WERI-Rb-1 (cell line): ENCODE measurements at places on chromosomes 5 and 9.

GRCh38 chr9:5670079-5670478 is 41.2 kb downstream of the RIC1 start:
- no peak for DNase-seq

- no peak for DNase-seq
Measured at GRCh38 chr5:80348171-80348570, 28.4 kb downstream of the SPZ1 start.

GRCh38 chr9:95317893-95318211 is 343 bp upstream of the FANCC start:
- no peak for DNase-seq

- peak; percentile 34 for DNase-seq
Measured at GRCh38 chr9:133275105-133276000, at the start of gene ABO. ABO (minus strand) TSS chr9:133275201.

DNA sequence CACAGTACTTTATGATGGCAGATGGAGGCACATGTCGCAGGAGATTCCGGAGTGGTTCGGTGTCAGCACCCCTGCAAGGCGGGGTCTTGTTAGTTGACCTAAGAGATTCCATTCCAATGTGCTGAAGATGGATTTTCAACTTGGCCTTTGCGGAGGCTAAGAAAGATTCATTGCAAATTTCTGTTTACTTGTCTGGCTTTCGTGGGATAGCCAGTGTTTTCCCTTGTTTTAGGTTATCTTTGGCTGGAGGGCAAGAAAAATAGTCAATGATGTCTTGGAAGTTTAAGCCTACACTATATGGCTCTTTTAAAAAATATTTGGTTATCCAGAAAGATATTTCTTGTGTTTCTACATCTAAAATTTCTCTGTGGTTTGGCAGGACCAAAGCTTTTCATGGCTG is 123.6 kb upstream of the PTCH1 start:
- DNase-seq: no peak

DNA sequence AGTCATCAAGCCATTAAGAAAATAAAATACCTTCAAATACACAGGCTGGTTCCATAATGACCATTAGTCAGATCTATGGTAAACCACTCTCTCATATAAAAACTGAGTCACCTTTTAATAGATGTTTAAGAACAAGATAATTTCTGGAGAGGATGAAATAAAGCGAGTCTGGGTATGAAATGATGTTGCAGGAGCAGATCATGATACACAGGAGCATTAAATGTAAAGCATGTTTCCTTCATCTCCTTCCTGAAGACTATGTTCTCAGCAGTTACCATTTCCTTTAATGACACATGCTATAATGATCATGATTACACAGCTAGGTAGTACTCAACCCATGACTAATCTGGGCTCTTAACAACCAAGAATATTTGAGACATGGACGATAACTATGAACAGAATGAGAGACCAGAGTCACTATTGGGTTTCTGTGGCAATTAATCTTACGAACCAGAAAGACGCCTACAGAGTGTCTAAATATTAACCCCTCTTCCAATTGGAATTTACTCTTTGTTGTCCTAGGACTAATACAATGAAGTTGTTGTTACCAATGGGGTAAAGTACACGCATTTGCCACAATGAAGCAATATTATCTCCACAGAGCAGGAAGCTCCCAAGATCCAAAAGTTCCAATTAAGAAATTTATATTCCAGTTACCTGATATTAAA is 105.6 kb downstream of the NR6A1 start:
- DNase-seq: no peak

GRCh38 chr9:72772661-72773060 is 180.2 kb downstream of the ALDH1A1 start:
- DNase-seq: no peak

DNA sequence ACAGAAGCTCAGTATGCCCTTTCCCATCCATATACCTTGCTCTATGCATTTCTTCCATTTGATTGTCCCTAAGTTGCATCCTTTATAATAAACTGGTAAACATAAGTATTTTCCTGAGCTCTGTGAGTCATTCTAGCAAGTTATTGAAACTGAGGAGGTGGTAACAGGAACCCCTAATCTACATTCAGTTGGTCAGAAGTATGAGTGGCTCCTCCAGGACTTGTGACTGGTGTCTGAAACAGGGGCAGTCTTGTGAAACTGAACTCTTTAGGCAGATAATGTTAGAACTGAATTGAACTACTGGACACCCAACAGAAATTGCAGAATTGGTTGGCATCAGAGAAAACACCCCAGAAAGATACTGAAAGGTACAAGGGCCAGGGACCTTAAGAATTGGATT is 133.1 kb upstream of the POU5F2 start:
- DNase-seq: no peak

GRCh38 chr9:113973963-113974413 is 97.9 kb downstream of the ZNF618 start:
- DNase-seq: no peak

DNA sequence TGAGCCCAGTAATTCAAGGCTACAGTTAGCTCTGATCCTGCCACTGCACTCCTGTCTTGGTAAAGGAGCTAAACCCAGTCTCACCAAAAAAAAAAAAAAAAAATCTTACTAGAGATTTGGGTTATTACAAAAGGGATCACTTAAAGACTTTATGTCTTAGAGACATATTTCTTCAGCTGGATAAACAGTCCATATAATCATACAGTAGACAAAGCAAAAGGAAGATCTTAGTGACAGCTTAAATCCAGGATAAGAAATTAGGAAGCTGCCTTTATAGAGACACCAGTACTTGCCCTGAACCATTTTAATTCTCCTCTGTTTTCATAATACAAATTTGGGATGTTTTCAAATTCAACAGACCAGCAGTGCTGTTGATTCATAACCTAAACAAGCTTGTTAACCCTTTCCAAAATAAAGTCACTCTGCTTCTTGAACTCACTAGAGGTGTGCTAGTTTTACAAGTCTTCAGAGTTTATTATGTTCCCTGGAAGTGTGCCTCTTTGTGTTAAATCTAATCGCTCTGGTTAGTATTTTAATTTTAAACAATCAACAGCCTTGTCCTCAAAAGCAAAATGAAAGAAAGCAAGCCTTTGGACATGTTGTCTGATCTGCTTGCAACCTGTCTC is 255.5 kb downstream of the ARRDC3 start:
- DNase-seq: no peak

DNA sequence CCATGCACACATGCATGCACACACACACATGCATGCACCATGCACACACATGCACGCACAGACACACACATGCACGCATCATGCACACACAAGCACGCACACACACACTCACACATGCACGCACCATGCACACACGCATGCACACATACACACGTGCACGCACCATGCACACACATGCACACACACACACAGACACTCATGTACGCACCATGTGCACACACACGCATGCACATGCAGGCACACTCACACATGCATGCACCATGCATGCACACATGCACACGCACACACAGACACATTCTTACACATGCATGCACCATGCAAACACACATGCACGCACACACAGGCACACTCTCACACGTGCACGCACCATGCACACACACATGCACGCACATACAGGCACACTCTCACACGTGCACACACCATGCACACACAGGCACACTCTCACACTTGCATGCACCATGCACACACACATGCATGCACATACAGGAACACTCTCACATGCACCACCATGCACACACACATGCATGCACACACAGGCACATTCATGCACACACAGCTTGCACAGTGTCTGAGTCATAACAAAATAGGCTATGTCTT is 117.5 kb downstream of the TENT4A start:
- no peak for DNase-seq

- no peak for DNase-seq
Measured at GRCh38 chr5:102778478-102778877, 23.4 kb downstream of the PAM start.

DNA sequence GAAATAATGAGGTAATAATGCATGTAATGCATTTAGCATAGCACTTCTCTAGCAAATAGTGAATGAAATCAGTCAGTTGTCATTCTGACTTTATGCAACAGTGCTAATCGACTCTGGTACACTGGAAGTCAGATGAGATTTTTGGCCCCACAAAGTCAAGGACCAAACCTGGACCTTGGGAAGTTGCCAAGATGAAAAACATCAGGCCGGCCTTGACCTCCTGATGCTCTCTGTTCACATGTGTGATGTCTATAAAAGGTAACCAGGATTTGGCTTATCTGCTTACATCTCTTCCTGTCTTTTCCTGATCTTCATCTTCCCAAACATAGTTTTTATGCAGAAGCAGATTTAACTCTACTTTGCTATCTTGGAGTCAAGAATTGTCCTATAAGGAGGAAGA is 39.5 kb downstream of the SLC22A5 start:
- no peak for DNase-seq

DNA sequence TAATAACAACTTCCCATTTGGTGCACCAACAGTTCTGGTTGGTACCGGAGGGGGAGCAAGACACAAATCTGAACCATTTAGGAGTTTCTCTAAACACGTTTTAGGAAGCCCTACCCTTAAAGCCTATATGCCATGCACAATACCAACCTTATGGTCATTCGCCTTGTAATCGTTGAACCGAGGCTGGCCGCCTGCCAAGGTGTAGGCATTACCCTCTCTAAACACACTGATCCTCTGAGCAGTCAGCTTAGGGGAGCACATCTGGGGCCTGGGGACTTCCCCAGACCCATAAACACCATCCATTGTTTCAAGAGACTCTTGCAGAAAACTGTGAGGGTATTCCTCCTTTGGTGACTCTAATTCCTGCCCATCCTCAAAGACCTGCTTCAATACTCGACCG is 328 bp downstream of the GRXCR2 start:
- no peak for DNase-seq

DNA sequence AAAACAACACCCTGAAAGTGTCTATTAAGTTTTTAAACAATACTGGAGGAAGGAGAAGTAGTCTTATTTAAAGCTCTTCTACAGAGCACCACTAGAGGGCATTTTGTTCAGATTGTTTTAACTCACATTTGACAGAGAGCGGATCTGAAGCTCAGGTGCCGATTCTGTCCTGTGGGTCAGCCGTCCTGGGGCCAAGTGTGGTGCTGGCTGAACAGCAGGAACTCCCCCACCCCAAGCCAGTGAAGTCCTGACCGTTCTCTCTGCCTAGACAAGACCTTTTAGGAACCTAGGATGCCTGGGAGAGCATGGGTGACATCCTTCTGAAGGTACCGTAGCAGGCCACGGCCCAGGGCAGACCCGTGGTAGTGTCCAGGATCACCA is 3.9 kb downstream of the EXOC3 start:
- peak; percentile 18 for DNase-seq

DNA sequence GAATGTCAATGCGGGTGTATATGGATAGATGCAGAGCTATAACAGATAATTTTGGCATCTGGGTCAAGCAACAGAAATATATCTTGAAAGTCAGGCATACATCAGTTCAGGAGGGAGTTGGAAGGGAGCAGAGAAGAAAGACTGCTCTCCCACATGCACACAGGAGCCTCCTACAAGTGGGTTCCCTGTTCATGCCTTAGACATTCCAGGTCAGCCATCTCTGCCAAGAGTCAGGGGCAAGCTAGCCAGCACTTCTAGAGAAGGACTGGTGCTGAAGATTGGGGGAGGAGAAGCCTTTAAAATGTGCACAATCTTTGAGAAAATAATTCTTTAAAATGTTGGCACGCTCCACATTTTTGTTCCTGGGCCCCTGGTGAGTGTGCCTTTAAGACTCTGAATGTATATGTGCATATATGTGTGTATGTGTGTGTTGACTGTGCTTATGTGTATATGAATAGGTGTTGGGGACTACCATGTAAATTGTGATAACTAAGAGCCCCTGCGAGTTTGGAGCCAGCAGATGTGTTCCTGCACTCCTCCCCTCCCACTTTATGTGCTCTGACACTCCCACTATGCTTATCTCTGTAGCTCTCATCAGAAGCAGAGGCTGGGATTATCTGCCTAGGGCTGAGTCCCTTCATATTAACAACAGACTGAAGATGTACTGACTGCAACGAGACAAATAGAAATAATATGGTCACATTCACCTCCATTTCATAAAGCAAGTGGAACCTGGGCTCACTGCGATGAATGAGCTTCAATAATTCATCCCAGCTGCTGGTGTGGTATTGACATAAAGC is 21.5 kb upstream of the DELE1 start:
- DNase-seq: peak; percentile 45

- DNase-seq: no peak
Measured at GRCh38 chr9:37399336-37399735, 23.2 kb upstream of the GRHPR start.

DNA sequence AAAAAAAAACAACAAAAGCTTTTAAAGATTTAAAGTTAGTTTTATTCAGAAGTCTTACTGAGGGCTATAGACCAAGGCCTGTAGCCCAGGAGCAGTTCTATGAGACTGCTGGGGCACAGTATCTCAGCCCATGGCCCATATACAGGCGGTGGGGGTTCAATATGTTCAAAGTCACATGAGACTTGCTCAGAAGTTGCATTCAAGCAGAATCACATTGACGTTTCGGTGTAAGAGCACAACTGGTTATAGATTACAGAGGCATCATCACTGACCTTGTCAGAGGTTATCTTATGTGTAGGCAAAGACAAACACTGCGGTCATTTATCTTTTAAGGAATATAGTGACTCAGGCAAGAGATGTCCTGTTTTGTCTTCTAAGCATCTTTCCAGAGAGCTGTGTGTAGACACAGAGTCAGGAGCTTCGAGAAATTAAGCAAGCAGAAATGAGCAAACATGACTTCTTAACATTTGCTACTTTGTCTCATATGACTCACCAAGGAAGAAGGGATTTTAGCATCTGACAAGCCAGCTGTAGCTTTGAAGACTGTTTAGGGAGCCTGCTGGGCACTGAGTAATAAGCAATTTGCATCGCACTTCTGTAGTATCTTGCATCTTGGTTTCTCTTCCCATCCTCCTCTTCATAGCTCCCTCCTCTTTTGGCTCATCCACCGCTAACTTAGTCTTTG is 12.9 kb upstream of the F2RL1 start:
- DNase-seq: no peak

DNA sequence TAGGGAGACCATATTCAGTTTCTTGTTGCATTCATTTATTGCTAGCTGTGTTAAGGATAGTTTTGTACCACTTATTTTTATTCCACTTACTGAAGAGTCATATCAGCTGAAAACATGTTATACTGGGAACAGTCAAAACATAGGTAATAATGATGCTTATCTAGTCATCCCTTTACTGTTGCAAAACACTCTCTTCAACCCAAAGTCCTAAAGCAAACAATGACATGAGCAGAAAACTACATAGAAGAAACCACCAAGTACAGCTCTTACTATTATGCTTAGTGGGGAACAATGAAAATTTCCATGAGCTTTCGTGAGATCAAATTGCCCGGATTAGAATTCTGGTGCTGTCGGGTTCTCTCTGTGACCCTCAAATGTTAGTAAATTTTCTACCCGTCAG is 681.4 kb downstream of the NR2F1-AS1 start:
- DNase-seq: no peak

DNA sequence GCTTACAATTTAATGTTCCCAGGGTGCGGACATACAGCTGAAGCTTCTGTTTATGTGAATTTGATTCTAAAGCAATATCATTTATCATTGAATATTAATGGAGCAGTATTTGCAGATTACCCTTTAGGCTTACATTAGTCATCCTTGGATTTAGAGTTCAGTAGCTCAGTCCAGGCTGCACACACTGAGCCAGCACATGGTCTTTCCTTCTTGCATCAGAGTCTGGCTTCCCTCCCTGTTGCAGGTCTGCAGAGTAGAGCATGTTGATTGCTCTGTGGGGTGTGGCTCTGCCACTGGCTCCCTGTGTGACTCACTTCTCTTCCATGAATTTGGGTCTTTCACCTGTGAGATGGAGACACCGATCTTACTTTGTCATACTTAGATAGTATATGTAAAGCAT is 36.8 kb downstream of the NSG2 start:
- no peak for DNase-seq

GRCh38 chr9:88085476-88085875 is 52.8 kb downstream of the SPATA31C2 start:
- no peak for DNase-seq

- no peak for DNase-seq
Measured at GRCh38 chr9:129199044-129199435, 21.0 kb upstream of the IER5L start.
